WTC11 (cell line): ENCODE measurements at places on chromosomes 1 and 21.

DNA sequence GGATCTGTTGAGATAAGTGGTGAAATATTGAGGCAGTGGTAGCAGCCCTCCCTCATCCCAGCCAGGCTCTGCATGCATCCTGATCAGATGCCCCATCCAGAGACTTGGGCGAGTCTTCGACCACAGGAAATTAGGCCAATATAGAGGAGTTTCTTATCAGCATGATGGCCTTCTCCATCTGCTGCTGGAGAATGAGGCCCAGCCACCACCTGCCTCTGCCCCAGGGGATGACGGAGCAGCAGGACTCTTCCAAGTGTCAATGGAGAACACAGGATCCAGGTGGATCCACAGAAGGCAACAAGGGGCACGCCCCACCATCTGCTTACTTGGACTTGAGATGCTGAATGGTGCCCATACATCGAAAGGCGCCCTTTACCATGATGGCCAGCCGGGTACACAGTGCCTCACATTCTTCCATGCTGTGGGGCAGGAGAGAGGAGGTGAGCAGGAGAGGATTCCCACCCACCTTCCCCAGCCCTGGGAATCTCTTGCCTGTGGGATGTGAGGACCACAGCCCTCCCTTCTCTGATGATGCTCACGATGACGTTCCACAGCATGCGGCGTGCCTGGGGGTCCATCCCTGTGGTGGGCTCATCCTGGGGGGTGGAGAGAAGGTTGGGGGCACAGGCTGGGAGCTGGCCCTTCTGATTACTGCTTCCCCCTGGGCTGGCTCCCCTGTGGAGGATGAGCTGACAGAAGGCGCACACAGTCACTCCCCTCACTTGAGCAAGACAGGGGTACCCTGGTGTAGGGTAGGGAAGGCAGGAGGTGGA, 91.5 kb upstream of the GCLM start:
- DNase-seq = no peak

GRCh38 chr1:58434607-58435006, 111.9 kb downstream of the OMA1 start:
- DNase-seq = no peak

DNA sequence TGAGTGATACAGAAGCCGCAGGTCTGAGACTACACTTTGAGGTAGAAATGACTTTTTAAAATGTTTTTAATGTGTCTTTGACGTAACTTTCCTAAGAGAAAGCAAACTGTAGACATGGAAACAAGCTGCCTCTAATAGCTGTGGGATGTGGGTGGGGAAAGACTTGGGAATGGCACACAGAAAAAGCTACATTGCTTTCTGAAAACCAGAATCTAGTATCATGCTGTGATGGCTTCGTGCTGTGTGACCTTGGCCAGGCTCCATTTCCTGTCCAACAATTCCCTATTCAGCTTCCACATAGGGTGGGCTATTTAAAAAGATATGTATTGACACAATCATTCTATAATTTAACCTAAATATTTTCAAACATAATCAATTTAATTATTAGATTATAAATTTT, 909.1 kb downstream of the NCAM2 start:
- no peak for DNase-seq

DNA sequence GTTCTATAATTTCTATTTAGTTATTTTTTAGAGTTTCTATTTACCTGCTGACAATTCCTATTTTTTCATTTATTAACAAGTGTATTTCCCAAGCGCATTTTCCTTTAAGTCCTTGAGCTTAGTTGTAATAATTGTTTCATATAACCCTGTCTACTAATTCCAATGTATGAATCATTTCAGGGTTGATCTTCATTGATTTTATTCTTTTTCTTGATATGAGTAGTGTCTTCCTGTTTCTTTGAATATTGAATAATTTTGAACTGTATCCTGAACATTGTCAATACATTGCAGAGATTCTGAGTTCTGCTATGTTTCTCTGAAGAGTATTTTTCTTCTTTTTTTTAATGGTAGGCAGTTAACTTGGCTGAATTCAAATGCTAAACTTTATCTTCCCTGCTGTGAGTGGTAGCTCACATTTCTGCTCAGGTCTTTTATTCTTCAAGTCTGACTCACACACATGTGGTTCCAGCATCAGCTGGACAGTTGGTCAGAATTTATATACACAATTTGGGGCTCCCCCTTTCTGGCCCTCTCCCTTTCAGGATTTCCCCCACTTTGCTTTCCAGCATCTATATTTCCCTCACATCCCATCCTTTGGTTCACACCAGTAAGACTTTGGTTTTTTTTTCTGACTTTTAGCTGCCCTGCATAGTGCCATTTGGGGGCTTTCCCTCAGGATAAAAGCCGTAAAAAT, 54.4 kb upstream of the WDR26 start:
- DNase-seq = no peak

- DNase-seq = no peak
Measured at GRCh38 chr1:180175291-180175690, 20.6 kb downstream of the QSOX1 start.

GRCh38 chr1:19430121-19431068, 54.9 kb downstream of the CAPZB start:
- no peak for DNase-seq

GRCh38 chr21:38930853-38931252, 125.1 kb downstream of the ETS2 start:
- DNase-seq = no peak

DNA sequence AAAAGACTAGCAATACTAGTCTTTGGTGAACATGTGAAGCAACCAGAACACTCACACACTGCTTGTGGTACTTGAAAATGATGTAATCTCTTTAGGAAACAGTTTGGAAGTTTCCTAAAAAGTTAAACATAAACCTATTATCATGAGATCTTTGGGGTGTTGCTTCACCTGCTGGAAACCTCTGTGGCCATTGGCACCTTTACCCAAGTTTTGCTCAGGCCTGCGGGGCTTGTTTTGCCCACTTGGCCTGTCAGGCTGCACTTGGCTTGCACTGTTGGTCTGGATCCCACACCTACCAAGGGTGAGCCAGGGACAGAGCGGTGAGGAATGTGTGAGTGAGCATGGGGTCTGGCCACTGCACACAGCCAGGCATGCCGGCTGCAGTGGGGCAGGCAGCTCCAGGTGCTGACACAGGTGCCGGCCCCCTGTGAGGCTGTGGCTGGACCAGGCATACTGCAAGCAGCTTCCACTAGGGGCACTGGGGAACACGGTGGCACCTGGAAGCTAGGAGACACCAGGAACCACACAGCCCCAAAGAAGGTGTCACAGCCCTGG, 14.4 kb upstream of the FNBP1L start:
- DNase-seq = peak; percentile 56

- no peak for DNase-seq
Measured at GRCh38 chr1:93111561-93111960, 32.5 kb downstream of the MTF2 start.

DNA sequence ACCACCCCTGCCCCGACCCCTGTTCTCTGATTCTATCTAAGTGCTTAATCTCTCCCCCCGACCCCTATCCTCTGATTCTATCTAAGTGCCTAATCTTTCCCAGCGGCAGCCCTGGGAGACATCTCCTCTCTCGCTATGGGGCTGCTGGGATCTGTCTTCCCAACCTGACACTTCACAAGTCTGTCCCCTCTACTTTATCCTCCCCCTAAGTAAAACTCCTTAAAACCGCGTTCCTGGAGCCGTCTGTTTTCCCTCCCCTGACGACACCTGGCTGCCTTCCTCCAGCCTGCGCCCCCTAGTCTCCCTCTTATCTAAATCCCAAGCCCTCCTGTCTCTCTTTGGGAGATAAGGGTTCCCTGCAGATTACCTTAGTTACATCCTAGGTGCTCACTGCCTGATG, 30.5 kb downstream of the EPHB2 start:
- no peak for DNase-seq

DNA sequence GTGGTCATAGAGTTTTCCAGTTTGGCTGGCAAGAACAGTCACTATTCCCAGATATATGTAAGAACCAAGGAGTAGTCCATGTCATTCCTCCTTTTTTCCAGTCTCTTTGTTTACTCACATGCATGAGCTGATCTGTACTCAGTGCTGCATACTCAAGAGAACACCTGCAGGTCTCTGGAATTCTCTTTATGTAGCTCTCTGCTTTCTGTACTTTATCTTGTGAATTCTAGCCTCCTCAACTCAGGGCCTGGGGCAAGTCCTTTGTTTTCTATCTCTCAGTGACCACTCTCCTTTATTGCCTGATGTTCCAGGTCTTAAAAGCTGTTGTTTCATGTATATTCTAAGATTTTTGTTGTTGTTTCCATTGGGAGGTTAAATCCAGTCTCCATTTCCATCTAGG, 478.9 kb downstream of the DPYD start:
- no peak for DNase-seq

- no peak for DNase-seq
Measured at GRCh38 chr1:9293533-9294404, 1.1 kb downstream of the SPSB1 start.

GRCh38 chr1:63173161-63173560, 149.2 kb upstream of the FOXD3 start:
- no peak for DNase-seq

GRCh38 chr21:44558695-44559094, at the start of gene KRTAP10-3:
Gene KRTAP10-3, minus strand, starts transcription at chr21:44558795. Its CDS starts 80 bp downstream, at chr21:44558715.
- no peak for DNase-seq

GRCh38 chr1:71039661-71040262, 7.9 kb downstream of the PTGER3 start:
- no peak for DNase-seq
